ENCODE measurements at places on chromosomes 7 and 10.
A peak's percentile ranks its signal among the peaks of the same experiment; 100 is the strongest.

DNA sequence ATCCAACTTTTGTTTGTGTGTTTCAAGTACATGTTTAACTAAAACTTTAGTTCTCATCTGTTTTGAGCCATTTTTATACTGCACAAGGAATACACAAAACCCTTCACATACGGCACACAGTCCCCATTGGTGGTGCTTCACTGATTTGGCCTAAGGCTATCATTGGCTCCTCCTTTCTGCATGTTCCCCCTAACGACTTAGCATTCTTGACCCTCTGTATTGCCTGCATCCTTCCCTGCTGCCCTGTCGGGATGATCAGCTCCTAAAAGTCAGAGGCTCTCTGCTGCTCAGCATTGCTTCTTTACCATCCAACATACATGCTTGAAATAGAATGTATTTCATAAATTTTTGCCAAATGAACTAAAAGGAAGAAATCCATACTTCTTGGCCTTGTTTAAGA, 111.4 kb upstream of the ABCB5 start:
- no peak for DNase-seq

DNA sequence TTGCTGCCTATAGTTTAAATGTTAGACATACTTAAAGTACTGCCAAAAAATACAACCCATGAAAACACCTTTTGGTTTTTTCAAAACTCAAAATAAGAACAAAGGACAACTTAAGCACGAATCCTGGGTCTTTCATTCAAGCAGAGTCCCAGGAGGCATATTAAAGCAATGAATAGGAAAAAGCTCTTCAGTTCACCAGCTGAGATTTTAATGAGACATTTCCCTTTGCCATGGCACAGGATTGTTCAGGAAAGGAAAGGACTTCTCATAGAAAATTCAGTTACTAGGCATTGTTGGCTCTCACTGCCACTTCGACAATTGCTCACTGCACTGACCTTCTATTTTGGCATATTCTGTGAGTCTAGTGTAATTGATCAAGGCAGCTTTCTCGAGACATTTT, 133.5 kb upstream of the FEZF1 start:
- no peak for DNase-seq

- DNase-seq, result no peak
Measured at GRCh38 chr10:120643351-120643750, 186.3 kb downstream of the PLPP4 start.

DNA sequence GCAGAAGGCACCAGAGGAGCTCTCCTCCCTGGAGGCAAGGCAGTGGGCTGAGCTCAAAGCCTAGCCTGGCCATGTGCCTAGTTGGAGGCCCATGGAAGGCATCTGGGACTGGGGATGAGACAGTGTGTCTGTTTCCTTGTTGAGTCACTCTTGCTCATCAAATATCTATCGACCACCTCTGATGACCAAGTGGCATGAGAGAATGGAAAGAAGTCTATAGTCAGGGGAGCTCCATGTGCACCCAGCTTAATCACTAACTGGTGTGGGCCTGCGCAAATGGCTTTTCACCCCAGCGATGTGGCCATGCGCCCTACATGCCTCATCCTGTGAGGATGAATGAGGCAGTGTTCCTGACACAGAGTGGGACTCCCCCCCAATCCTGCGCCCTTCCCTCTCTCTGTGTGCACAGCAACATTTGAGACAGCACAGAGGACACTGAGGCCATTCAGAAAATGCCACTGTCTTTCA, 229.9 kb downstream of the RPS24 start:
- DNase-seq, result peak; percentile 20

GRCh38 chr7:46568420-46569132, 647.5 kb upstream of the IGFBP3 start:
- no peak for DNase-seq

DNA sequence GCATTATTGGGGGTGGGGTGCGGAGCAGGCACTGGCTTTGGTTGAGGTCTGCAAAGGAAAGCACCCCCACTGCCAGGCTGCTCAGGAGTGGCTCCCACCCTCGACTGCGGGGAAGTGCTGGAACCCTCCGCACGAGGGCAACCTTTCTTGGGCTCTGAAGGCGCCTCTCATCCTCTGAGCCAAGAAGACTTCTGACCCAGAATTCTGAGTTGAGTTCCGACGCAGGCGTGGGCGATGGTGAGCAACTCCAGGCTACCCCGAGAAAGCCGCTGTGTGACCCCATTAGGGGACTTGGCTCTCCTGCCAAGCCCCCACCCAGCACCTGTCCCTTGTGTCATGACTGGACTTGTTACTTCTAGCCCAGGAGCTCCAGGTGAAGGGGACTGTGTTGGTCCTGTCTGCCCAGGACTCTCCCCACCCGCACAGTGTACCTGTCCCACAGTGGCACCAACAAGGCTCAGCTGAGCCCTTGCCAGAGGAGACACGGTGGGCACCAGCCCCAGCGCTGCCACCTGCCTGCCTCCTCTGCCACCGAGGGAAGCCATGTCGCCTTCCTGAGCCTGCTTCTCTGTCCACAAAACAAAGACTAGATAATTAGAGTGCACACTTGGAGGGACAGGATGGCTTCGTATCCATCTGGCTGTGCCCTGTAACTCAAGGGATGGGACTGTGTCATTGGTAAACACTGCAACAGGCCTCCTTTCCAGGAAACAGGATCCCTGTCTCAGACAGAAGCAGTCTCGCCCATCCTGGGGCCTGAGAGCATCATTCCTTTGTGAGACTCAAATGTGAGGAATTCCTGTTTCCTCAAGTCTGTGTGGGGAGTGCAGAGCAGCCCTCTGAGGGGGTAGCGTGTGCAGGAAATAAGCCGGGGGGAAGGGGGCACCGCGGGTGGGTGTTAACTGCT, 128.8 kb downstream of the LHPP start:
- DNase-seq, result no peak

Data from BE2C (cell line).